ENCODE measurements at places on chromosomes 12 and 14.
A peak's percentile ranks its signal among the peaks of the same experiment; 100 is the strongest.

DNA sequence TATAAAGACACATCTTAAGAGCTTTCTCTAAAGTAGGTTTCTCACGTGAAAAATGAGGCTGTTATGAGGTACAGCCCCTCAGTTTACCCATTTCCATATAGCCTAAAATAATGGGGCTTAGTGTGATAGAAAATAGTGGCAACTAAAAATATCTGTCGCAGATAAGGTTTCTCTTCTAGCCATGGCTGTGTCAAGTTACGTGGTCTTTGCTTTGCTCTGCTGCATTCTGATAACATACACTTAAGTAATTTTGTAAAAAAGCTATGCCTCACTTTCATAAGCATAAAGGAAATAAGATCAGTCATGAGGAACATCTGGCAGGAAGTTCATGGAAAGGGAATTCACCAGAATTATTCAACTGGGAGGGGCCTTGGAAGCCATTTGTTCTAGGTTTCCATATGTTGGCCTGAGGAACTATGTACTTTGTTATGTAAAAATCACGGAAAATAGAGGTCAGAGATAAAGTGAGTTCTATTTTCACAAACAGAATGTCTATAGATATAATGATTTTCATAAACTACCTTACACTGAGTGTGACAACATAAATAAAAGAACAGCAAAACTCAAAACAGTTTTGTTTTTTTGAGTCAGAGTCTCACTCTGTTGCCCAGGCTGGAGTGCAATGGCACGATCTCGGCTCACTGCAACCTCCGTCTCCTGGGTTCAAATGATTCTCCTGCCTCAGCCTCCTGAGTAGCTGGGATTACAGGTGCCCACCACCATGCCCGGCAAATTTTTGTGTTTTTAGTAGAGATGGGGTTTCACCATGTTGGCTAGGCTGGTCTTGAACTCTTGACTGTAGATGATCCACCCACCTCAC lies 195.6 kb upstream of the KRR1 start:
- DNase-seq: no peak

DNA sequence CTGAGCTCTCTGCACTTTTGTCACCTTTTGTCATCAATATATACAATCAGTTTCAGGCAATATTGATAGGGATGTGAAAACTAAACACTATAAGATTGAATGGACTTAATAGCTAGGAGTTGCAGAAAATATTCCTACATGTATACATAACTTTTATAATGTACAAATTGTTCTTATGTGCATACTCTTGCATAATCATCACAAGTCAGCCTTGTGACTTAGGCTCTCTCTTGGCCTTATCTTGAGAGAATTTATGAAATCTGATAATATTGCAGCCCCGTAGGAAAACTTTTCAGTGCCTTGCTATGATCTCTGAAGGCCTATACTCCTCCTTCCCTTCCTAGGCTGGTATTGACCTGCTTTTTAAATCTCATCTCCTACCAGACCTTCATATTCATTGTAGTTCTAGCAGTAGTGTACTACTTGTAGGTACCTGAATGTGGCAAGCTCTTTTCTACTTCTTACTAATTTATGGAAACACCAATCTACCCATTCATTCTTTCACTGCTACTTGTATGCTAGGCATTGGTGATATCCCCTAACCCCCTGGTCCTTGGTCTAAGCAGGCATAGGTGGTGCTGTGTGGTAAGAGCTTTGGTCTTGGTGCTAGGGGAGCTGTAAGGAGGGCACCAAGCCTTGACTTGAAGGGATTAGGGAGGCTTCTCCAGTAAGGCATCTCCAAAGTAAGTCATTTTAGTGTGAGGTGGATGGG lies 100.0 kb downstream of the PRKCH start:
- no peak for DNase-seq

DNA sequence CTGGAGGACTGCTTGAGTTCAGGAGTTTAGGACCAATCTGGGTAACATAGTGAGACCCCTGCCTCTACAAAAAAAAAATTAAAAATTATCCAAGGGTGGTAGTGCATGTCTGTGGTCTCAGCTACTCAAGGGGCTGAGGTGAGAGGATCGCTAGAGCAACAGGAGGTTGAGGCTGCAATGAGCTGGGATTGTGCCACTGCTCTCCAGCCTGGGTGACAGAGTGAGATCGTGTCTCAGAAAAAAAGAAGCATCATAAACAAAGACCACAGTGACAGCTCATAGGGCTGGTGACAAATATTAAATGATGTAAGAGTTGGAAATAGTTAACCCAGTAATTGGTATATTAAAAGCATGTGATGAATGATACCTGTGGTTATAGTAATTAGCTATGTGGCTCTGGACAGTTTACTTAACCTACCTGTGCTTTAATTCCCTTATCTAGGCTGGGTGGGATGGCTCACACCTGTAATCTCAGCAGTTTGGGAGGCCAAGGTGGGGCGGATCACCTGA lies 68.0 kb downstream of the GSC start:
- DNase-seq: no peak

- no peak for DNase-seq
Observed at GRCh38 chr14:69987406-69988121, 108.3 kb downstream of the SMOC1 start.

DNA sequence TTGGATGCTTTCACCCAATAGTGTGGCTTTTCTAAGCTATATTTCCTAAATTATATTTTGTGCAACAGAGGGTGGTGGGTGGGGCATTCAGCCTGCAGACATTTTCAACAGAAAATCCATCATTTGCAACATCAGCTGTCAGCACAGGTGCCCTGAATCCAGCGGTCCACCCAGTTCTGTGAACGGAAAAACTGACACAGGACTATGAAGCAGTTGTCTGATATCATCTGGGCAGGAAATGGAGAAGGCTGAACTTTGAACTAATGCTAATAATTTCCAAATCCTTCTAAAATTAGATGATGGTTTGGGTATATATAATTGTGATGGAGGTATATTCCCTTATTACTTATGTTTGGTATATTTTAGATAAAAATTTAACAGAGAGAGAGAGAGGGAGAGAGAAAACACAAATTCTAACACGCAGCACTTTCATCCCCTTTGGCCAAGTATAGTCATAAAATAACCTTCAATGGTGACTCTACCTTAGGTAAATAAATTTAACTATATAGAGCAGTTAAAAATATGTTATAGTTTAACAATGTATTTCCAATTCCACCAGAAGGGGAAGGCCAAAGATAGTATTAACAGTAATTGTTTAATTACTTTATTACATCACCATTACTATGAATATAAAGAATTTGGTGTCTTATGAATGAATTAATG lies 58.3 kb upstream of the PTPRB start:
- DNase-seq: no peak

DNA sequence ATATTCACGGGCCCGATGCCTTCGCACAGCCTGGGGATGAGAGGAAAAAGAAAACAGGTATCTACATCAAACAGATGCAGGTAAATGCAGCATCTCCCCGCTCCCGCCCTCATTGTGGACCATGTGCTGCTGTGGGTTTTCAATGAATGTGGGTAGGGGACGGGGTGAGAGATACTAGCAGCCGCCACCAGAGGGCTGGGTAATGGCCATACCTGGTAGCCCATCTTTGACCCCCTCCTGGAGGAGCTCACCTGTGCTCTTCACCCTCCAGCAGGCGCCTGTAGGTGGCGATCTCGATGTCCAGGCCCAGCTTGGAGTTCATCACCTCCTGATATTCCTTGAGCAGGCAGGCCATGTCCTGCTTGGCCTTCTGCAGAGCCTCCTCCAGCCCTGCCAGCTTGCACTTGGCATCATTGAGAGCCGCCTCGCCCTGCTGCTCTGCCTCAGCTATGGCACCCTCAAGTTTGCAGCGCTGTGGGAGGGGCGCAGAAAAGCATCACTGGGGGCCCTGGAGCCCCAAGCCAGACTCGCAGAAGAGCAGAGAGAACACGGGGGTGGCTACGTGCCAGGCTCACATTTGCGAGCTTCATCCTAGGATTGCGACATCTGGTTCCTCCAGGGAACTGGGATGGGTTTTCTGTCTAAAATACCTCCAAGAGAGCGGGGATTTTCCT lies 10.2 kb downstream of the KRT82 start:
- DNase-seq: peak; percentile 25

DNA sequence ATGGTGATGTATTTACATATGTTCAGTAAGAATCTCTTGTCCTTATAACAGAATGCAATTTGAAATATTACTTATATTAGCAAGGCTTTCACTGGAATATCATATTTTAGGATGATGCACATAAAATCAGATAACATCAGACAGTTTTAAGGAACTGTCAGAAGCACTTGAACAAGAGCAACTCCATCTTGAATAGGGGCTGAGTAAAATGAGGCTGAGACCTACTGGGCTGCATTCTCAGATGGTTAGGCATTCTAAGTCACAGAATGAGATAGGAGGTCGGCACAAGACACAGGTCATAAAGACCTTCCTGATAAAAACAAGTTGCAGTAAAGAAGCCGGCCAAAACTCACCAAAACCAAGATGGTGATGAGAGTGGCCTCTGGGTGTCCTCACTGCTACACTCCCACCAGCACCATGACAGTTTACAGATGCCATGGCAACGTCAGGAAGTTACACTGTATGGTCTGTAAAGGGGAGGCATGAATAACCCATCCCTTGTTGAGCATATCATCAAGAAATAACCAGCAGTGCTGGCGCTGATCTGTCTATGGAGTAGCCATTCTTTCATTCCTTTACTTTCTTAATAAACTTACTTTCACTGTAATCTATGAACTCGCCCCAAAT lies 27.6 kb upstream of the ETV6 start:
- no peak for DNase-seq

GRCh38 chr12:115660211-115660805 lies 617.2 kb downstream of the MED13L start:
- no peak for DNase-seq

DNA sequence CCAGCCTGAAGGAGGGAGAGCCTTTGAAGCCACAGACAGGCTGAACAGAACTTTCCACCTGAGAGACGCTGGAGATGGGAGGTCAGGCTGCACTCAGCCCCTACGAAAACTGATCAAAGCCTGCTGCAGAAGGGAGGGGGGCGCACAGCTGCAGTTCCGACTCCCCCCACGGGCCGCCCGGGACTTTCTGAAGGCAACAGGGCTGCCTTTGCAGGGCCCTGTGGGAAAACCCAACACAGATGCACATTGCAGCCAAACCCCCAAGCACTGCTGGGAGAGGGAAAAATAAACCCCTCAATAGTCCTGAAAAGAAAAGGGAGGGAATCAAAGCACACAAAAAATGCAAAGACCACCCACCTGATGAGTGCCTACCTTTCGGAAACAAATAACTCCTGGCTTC lies 290.6 kb downstream of the ZFP36L1 start:
- DNase-seq: no peak

GRCh38 chr12:16880864-16881285 lies 274.9 kb upstream of the LMO3 start:
- DNase-seq: peak; percentile 70
